ENCODE measurements at places on chromosomes 3 and 15.

- no peak for DNase-seq
Measured at GRCh38 chr15:57165992-57166391, 210.3 kb upstream of the CGNL1 start.

DNA sequence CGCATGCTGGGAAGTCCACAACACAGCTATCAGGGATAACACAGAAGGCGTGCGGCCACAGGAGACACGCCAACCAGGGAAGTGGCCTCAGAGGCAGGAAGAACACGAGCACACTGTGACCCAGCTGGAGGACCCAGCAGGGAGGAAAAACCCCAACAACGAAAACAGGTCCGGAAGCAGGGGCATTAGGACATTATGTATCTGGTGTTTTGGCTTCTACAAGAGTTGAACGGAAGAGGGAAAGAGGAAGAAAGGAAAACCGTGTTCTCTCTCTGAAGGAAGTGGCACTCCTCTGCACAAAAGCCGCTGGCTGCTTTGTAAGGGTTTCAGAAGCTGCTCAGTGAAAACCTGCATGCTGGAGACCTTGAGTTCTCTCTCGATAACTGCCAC, 61.8 kb downstream of the HACD2 start:
- no peak for DNase-seq

GRCh38 chr3:106303766-106304165, 435.0 kb upstream of the CBLB start:
- no peak for DNase-seq

DNA sequence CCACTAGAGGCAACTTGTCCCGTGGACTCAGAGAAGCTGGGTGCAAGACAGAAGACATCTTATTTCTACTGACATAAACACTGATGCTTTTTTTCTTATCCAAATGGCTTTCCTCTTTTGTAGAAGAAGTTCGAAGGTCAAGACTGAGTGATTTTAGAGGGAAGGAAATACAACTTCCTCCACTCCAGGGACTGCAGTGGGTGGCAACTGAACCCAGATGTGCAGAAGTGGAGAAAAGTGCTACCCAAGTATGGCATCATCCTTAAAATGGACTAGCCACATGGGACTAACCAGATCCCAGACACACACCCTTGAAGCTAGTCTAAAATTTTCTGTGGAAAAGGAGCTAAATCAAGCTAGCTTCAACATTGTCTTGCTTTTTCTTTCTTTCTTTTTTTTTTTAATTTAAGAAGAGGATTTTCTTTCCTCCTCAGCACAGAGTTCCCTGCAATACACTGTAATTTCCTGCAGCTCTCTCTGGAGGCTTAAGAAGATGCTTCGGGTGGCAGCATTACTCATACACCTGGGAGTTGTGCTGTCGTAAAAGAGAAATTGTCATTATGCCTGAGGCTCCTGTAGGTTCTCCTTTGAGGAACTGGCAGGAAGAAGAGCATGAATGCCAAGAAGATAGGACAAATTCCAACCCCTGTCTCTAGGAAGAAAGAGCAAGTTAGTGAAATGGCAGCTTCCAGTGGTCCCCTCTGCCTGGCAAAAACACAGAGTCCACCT, 3.8 kb upstream of the FRMD4B start:
- DNase-seq: no peak

GRCh38 chr3:90080988-90081387, 973.6 kb downstream of the EPHA3 start:
- no peak for DNase-seq

DNA sequence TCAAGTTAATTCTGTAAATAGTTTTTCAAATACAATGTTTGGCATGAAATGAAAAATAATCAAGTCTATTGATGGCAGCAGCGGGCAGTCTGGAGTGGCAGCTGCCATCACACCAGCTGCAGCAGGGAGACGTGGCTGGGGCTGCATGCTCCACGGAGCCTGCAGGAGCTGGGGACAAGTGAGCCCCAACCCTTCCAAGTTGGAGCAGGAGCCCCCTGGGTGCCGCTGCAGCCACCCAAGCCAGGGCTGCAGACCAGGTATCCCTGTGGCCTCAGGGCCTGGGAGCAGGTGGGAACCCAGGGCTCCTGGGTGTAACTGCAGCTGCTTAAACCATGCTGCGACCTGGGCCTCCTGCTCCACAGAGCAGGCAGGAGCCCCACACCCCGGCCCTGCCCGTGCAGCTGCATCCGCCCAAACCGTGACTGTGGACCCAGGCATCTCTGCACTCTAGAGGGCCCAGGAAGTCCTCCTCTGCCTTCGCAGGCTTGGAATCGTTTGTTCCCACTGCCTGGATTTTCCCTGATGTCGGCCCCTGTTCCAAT, 257.4 kb downstream of the PLOD2 start:
- no peak for DNase-seq

- no peak for DNase-seq
Measured at GRCh38 chr15:62469874-62470688, 305.0 kb upstream of the C2CD4B start.

- no peak for DNase-seq
Measured at GRCh38 chr3:43706342-43706741, 15.6 kb downstream of the ABHD5 start.

DNA sequence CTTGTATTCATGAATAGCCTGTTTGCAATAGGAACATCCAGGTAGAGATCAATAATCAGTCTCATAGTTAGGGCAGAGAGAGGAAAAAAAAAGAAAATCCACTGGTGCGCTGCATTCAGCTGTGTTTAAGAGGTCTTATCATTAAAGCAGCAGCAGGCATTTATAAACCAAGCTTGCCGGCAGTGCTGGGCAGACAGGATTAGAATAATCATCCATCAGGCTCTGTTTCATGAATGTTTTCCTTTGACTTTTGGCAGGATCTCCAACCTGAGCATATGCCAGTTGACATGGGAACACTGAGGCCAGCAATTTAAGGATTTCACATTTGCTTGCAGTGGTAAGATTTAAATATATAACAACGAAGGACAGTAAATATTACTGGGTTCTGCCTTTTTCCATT, 305.2 kb upstream of the SEMA6D start:
- DNase-seq: no peak

GRCh38 chr3:16913264-16913580, 28.5 kb downstream of the PLCL2 start:
- DNase-seq: no peak

- no peak for DNase-seq
Measured at GRCh38 chr15:26983822-26984221, 12.8 kb downstream of the GABRG3 start.

GRCh38 chr3:55854494-55854893, 367.4 kb upstream of the WNT5A start:
- DNase-seq: no peak

- no peak for DNase-seq
Measured at GRCh38 chr3:150764967-150765366, 2.0 kb upstream of the SIAH2 start.

DNA sequence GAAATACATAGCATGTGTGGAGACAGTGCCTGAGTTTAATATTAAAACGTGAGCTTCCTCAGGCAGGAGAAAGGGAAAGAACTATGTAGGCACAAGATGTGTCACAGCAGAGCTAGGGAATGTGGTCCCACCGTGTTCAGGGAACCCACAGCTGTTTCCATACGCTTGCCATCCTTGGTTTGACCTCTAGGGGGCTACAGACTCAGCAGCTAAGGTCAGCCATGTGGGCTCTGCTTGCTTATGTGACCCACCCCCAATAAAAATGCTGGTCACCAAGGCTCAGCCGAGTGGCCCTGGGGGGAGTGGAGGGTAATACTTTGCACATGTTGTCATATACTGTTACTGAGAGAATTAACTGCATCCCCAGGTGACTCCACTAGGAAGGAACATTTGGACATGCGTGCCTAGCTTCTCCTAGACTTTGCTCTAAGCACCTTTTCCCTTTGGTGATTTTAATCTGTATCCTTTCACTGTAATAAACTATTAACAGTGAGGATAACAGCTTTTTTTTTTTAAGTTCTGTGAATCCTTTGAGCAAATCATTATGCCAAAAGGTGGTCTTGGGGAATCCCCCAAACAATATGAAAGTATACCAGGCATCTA, 3.3 kb downstream of the TUBGCP5 start:
- DNase-seq: no peak

GRCh38 chr3:21435871-21436270, 315.1 kb downstream of the ZNF385D start:
- no peak for DNase-seq

DNA sequence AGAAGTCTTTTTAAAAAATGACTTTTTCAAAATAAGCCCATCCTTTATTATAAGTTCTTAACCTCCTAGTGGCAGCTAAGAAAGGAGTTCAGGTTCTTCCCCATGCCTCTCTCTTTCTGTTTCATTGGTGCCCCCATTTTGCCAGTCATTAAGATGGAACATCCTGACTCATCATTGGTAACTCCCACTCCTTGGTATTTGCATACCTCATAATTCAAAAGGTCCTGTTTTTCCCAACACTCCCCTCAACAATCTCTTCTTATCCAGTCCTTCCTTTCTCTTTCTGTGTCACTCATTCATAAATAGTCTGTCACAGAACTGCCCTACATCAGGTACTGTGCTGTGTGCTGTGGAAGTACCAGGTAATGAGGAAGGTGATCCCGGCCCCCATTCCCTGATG, 394.0 kb downstream of the FOXP1 start:
- no peak for DNase-seq

- DNase-seq: no peak
Measured at GRCh38 chr15:43370310-43370974, 401 bp downstream of the ZSCAN29 start.

DNA sequence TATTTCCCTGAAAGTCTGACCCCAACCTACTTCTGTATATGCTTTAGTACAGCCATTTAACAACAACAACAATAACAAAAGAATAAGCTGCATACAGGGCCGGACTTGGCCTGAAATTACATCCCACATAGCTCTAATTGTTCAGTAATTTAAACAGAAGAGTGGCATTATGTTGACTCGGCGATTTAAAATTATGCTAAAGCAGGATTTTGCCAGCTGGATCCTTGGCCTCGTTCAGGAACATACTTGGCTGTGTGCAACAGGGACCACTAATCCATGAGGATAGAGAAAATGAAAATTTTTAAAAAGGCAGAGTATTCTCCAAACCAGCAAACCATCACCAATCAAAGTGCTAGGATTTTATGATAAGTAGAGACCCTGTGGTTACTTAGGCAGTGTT, 433.1 kb upstream of the RBMS3 start:
- DNase-seq: no peak

DNA sequence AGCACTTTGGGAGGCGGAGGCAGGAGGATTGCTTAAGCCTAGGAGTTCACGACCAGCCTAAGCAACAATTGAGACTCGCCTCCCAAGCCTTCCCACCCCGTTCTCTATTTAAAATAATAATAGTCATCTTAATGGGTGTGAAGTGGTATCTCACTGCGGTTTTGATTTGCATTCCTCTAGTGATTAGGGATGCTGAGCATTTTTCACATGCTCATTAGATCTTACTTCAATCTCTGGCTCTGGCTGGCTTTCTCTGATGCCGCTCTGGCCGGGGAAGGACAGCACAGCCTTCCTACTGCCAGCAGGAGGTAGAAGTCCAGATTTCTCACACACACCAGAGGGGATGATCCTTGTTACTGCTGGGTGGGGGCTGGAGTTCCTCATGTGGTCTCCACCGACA, 7.4 kb upstream of the EIF4A2 start:
- no peak for DNase-seq

GRCh38 chr15:50563756-50564155, 17.3 kb upstream of the USP50 start:
- DNase-seq: no peak

- DNase-seq: no peak
Measured at GRCh38 chr3:120143676-120144075, 49.4 kb upstream of the GSK3B start.

- DNase-seq: no peak
Measured at GRCh38 chr15:57298843-57299550, 77.3 kb upstream of the CGNL1 start.

DNA sequence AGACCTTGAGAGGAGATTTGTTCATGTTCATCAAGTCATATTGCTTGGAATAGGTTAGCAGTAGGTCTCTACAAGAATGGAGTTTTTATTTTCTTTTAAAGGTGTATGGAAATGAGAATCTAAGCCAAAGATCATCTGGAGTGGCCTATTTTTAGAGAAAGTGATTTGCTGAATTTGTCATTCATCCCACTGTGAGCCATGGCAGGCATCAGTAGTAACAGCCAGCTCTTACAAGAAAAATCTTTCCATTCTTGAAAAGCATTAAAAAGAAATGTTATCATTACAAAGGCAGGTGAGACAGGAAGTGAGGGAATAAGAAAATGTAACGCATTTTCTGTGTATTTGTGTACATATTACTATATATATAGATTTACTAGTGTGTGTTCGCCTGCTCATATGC, 29.6 kb downstream of the STAC start:
- DNase-seq: no peak

DNA sequence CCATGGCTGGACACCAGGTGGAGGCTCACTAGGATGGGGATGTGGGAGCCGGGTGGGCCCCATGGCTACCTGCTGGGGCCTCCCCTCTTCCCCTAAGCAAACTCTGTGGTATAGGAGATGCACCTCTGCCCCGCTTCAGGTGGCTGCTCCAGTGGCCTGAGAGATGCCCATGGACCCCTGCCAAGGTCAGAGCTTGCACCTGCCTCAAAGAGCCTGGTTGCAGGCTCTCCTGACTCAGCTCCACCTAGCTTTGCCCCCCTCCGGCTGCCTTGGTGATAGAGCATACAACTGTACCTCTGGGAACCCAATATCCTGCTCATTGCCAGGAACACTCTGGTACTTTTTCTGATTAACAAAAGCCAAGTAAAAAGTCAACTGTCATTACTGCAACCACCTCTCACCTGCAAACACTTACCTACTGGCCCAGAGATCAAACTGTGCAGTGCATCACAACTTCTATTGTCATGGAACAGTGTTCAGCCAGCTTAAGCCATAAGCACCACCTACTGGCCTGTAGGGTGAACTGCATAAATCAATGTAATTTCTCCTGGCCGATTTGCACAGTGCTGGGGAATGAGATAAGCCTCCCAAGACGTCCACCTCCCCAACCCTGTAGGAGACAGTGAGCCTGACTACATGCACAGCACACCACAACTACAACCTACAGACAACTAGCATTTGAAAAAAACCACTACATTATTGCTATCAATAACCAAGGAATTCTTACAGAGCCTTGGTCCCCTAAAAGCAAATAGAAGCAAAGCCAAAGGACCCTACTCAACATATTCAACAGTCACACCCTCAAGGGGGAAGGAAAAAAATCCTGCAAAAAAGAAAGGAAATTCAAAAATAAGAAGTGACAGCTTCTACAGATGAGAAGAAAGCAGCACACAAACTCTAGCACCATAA, 352.4 kb upstream of the ARHGEF26 start:
- DNase-seq: no peak

DNA sequence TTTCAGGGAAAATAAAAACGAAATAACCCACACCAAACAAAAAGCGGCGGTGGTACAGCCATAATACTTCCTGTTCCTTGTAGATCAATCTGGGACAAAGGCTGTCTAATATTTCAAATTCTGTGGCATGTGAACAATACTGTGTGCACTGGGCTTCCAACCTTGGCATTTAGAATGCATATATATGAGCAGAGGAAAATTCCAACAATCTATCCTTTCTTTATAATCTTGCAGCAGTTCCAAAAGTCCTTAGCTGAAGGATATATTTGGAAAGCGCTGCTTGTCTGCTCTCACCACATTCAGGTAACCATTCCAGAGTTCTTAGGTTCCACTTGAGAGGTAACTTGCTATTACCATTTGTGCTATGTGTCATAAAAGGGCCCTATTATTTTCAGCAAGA, 231.8 kb downstream of the RBMS3 start:
- DNase-seq: no peak

- DNase-seq: no peak
Measured at GRCh38 chr3:24540821-24541220, 46.2 kb upstream of the THRB start.

- DNase-seq: peak; percentile 59
Measured at GRCh38 chr15:25670025-25670554, 193.0 kb downstream of the ATP10A start.
